Hematopoietic multipotent progenitor cell treated with erythropoietin and hydrocortisone succinate and interleukin-3 and kit ligand, for 8 days (in vitro differentiated cells): ENCODE measurements at places on chromosomes 2 and 18.

DNA sequence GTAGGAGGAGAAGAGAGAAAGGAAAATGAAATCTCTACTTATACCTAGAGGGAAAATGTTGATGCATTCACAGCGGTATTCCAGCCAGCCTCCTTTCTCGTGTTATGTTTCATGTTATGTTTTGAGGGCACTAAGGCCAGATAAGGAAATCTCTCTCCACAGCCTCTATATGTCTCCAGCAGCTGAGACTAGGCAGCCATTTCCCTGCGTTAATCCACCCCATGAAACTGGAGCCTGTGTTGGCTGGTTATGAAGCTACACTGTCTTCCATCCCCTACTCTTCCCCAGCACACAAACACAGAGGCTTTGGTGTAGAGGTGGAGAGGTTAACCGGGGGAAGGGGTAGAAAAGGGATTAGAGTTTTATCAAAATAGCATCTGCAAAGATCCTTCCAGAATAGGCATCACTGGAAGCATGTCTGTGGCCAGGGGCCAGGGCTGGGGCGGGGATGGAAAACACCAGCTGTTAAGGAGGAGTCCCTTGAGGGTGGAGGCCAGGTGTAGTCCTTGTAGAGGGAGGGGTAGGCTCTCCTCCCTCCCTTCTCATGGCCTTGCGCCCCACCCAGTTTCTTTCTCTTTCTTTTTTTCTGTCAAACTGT lies 100.9 kb upstream of the TNP1 start:
- DNase-seq: no peak

DNA sequence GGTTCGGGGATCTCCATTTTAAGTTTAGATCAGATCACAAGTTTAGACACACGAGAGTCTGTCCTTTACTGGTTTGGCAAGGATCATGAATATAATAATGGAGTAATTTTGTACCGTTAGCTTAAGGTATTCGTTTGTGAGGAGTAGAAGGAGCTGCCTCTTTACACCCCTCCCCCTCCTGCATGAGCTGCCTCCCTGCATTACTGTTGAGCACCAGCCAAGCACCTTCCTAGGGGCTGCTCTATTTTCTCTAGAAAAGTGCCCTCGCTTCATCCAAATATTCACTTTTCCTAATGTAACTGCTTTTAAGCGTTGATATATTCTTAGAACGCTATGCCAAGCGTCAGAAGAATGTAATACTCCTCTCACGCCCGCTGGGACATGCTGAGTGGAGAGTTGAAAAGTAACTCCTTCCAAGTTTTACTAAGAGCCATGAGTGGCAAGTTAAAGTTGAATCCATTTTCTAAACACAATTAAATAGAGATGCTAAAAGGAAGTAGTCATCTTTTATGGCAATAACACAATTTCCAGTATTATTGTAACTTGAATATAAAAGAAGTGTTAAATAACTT lies 25.4 kb upstream of the SCN7A start:
- no peak for DNase-seq

DNA sequence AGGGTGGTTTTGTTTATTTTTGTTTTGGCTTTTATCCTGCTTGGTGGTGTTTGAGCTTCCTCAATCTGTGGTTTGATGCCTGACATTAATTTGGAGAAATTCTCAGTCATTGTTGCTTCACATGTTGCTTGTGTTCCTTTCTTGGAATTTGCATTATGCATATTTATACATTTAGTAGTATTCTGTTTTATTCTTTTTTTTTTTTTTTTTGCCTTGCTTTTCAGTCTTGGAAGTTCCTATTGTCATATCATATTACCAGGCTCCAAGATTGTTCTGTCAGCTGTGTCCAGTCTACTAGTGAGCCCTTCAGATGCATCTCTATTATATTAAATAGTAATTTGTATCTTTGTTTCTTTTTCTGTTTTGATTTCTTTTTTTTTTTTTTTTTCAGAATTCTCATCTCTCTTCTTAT lies 77.0 kb downstream of the EPC2 start:
- DNase-seq: no peak

DNA sequence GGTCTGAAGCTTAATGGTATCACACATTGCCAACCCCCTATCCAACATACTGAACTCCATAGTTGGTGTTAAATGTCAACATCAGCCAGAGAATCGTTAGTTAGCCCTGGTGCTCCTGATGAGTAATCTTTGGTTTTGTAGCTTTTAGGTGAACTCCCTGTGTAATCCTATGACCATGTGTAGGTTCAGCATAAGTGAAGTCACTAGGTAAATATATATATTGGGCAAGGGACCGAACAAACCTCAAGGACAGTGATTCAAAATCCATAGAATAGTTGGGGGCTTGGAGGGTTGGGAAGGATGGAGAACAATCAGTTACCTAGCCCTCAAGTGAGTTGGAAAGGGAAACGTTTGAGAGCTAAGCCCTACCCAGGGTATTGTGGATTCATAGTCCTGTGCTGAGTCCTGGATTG lies 16.0 kb upstream of the AP1S3 start:
- no peak for DNase-seq

DNA sequence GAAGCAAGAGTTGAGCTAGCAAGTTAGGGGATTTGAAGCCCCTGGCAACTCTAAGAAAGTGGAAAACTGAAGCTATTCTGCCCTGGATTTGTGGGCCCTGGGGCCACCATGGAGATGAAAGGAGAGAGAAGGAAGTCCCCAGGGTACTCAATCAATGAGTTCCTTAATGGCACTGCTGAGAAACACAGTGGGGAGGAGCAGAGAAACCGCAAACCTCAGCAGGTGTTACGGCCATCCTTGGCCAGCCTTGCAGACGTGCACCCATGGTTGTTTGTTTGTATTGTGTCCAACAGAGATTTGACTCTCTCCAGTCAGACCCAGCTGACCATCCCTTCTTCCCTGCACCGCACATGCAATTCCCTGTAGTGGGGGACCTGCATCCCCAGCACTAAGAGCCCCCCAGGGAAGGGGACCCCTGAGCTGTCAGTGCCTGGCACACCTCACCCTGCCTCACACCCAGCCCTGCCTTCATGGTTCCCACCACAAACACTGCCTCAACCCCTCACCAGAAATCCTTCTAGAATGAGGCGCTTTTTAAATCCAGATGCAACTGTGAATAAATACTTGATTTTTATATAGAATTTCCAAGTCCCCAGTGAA lies 255.3 kb downstream of the SH3BP4 start:
- DNase-seq: no peak

GRCh38 chr2:117308861-117309770 lies 505.4 kb upstream of the DDX18 start:
- no peak for DNase-seq
